Nephron progenitor cell (in vitro differentiated cells): ENCODE measurements at places on chromosomes 2 and 18.

DNA sequence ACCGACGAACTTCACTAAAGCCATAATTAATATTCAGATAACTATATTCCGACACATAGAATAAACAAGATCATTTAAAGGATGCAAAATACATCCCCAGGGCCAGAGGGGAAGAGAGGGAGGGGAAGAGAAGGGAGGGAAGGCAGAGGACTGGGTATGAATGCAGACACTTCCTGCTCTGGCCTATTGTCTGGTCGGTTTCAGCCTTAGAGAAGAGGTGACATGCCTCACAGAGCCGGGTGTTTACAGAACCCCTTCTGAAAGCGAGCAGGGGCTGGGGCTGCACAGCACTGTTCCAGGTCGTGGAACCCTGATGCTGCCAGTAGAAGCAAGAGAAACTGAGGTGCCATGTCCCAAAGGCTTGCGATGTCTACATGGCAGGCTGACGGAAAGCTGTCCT lies 31.0 kb downstream of the CELF4 start:
- DNase-seq: no peak

- no peak for DNase-seq
Measured at GRCh38 chr18:23825496-23825895, 136.2 kb downstream of the LAMA3 start.

- no peak for DNase-seq
Measured at GRCh38 chr2:73114273-73114867, 1.6 kb upstream of the RAB11FIP5 start.

- no peak for DNase-seq
Measured at GRCh38 chr2:213296270-213296669, 12.0 kb downstream of the SPAG16 start.

- no peak for DNase-seq
Measured at GRCh38 chr18:62717925-62718800, 2.8 kb downstream of the PHLPP1 start.

DNA sequence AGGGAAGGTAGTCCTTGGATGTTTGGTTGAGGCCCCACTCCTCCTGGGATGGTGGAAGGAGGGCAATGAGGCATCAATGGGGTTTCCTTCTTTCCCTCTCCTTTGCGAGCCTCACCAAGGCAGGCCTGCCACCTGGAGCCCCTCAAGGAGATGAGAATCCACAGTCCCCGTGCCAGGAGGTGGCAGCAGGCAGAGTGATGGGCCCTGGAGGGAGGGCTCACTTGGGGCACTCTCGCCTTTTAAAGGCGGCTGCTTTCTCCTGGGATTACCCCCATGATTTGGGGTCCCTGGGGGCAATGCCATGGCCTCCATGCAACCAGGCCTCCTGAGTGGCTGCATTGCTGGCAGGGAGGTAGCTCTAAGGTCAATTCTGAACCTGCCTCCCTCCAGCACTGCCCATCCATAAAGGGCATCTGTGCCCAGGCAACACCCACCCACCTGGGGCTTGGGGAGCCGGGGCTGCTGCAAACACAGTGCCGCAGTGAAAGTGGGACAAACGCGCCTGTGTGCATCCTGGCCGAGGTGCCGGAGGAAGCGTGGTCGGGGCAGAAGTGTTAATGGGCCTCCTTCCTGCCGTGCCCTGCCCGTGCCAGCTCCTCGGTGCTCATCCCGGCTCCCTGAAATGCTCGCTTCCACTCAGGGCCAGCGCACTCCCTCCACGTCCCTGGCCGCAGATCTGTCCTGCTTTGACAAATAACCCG lies 55.9 kb downstream of the ZFP36L2 start:
- DNase-seq: no peak

GRCh38 chr2:102438578-102438977 lies 15.6 kb downstream of the IL18RAP start:
- DNase-seq: no peak

- no peak for DNase-seq
Measured at GRCh38 chr2:15731889-15732271, 140.2 kb downstream of the DDX1 start.
